Mononuclear cell (primary cell): ENCODE measurements at places on chromosomes 3 and 15. TPM values are rescaled to one million over a fixed set of nuclear protein-coding genes. Genes with fewer than 3 reads are reported as not detected.

PHLDB2 gene
- total RNA-seq, result 14.1 TPM

PLOD2 gene
- 1.8 TPM for total RNA-seq

OIP5 gene
- 0.21 TPM for total RNA-seq

XRN1 gene
- total RNA-seq, result 164 TPM

ZMYND10 gene
- total RNA-seq, result 0.10 TPM

IL17RE gene
- 0.10 TPM for total RNA-seq

AHSG gene
- not detected for total RNA-seq

ROBO2 gene
- total RNA-seq, result under 0.01 TPM

STARD5 gene
- 14.1 TPM for total RNA-seq

MYO5A gene
- total RNA-seq, result 69.7 TPM

INSYN1 gene
- not detected for total RNA-seq

DNASE1L3 gene
- total RNA-seq, result 1.6 TPM

PLA2G4D gene
- not detected for total RNA-seq

CLSTN2 gene
- not detected for total RNA-seq

AP2M1 gene
- total RNA-seq, result 167 TPM

SAMD7 gene
- not detected for total RNA-seq

CLDN11 gene
- 0.21 TPM for total RNA-seq

NANOGP8 gene
- 0.21 TPM for total RNA-seq

LRRK1 gene
- total RNA-seq, result 5.5 TPM
